ENCODE measurements at places on chromosomes 5 and 9.

- DNase-seq = no peak
Observed at GRCh38 chr5:178595150-178595549, 5.0 kb upstream of the COL23A1 start.

DNA sequence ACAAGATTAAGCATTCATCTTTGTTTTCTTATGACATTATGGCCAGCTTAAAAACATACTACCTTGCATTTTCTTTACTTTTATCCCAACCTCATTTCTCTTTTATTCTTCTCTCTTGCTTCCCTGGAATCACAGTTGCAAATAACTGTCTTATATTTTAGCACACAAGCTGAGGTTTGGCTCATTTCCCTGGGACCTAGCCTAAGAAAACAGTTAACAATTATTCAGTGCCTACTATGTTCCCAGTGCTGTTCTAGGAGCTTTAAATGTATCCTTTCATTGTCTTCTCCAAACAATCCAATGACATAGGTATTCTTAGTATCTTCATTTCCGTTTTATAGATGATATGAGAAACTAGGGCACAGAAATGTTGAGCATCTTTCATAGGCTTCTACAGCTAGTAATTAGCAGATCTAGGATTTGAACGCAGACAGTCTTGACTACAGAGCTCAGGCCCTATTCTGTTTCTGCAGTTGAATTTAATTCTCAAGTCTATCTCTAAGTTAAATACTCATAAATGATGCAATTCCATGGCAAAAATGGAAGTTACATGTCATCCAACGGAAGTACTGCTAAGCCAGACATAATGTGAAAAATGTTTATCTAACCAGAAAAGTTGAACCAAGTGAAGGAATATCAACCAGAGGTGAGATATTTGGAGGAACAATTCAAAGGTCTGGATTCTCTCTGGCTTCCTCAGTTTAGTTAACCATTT lies 52.3 kb upstream of the MTAP start:
- DNase-seq = no peak

- DNase-seq = no peak
Observed at GRCh38 chr5:33649549-33650482, 209.1 kb downstream of the TARS1 start.

DNA sequence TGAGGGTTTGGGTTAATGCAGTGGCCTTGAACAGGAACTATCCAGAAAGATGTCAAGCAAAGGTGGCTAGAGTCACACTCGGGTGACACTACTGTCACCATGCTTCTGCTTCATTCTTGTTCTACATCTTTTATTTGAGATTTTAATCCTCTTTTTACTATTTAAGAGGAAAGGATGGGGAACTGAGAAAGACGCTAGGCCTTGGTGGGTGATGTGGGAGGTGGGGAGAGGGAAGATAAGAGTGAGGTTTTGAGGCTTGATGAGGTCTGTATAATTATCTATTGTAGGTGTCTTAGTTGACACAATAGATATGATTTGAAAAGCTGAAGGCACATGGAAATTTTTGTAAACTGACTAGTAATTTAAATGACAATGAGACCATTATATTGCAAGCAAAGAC lies 3.5 kb upstream of the BASP1 start:
- DNase-seq = no peak

GRCh38 chr5:151295138-151295537 lies 8.4 kb downstream of the SLC36A3 start:
- no peak for DNase-seq
